ENCODE measurements at places on chromosomes 16 and 17.
A peak's percentile ranks its signal among the peaks of the same experiment; 100 is the strongest.

DNA sequence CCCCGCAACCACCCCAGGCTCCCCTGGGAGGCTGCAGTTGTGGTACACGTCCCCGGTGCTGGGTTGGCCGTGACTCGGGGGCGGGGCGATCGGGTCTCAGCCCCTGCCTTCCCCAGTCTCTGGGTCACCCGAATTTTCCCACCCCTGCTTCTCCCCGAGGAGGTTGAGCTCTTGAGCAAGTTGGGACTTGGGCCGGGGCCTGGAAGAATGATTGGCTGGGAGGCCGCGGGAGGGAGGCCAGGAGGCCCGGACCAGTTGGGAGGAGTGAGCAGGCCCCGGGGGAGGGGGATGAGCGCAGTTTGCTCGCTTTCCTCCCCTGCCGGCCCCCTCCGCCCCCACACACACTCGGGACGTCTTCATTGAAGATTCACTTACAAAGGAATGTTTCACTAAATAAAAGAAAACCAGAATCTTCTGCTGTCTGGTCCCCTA, 4.5 kb upstream of the HEXIM1 start:
- peak; percentile 87 for DNase-seq

DNA sequence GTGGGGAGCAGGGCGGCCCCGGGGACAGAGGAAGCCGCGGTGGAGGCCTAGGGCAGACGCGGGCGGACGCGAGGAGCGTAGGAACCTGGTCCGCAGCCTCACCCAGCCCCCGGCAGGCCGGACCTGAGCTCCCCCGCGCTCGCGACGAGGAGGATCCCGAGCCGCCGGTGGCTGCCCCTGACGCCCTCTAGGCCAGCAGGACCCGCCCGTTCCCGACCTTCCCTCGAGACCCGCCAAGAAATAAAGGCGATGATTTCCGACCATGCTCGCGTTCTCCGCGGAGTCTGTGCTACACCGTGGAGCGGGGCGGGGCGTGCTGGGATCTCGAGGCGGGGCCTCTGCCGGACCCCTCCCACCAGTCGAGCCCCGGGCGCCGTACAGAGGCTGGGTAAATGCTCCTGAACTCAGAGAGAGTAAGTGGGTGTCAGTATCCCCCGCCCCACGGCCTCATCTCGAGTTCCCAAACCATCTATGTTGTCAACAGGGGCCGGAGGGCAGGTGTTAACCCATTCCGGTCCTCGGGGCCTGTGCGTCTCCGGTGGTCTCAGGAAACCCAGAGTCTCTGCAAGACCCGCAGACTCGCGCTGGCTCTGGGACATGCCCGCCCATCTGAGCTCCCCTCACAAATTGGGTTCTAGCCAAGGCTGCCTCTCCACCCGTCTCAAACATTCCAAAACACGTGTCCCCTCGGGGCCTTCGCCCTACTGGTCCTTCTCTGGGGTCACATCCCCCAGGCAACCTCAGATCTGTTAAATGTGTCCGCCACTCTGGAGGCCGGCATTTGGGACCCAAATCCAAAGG, 13.7 kb downstream of the SYCE1L start:
- no peak for DNase-seq

DNA sequence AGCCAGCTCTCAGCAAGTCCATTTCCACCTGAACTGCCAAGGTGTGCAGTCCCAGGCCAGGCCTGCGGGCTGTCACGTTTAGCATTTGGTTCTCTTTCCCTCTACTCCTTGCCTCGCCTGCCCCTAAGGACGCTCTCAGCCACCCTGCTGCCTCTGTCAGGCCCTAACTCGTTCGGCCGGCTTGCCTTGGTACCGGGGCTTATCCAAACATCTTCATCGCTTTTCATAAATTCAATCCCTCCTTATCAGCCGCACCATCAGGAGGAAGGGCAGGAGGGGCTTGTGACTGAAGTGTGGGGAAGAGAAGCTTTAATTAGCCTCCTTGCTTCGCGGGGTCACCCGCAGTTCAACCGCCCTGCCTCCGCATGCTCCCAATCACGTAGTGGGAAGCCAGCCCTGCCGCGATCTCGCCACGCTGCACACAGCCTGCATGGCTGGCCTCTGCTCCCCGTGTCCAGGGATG, 231.1 kb downstream of the SOX9 start:
- DNase-seq, result no peak

DNA sequence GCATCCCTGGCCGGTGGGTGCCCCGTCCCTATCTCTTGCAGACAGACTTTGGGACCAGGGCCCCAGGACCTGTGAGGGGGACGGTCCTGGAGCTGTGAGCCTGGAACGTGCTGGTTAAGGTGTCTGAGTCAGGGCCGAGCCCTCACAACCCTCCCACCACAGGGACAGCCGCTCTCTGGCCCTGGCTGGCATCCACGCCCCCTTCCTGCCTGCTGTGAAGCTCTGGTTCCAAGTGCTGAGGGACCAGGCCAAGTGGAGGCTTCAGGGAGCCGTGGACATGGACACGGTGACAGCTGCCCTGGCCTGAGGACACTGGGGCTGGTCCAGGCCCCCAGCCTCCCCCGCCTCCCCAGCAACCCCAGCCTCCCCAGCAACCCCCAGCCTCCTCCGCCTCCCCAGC, 6.6 kb downstream of the TSR3 start:
- no peak for DNase-seq

- DNase-seq, result no peak
Observed at GRCh38 chr16:60558936-60559335, 1477.3 kb downstream of the CDH8 start.

DNA sequence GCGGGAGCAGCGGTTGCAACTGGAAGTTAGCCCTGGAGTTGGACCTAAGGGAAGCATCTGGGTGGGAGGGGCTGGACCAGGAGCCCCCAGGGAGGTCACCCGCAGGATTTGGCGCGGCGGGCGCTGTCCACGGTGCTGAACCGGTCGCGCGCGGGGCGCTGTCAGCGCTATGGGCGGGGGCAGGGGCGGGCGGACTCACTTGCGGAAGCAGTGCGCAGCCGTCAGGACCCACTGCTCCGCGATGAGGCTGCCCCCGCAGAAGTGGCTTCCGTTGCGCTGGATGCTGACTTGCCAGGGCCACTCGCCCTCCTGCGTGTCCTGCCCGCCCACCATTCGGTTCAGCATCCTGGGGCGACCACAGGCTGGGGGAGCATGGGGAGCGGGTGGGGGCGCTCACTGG, 4.5 kb downstream of the PRSS27 start:
- DNase-seq, result no peak

- no peak for DNase-seq
Observed at GRCh38 chr16:19231881-19232280, 53.6 kb upstream of the CLEC19A start.

- no peak for DNase-seq
Observed at GRCh38 chr17:59763861-59764260, 56.4 kb downstream of the VMP1 start.

GRCh38 chr17:5788266-5788900, 204.1 kb upstream of the NLRP1 start:
- DNase-seq, result no peak

- DNase-seq, result no peak
Observed at GRCh38 chr16:54655121-54655590, 275.5 kb upstream of the IRX5 start.

DNA sequence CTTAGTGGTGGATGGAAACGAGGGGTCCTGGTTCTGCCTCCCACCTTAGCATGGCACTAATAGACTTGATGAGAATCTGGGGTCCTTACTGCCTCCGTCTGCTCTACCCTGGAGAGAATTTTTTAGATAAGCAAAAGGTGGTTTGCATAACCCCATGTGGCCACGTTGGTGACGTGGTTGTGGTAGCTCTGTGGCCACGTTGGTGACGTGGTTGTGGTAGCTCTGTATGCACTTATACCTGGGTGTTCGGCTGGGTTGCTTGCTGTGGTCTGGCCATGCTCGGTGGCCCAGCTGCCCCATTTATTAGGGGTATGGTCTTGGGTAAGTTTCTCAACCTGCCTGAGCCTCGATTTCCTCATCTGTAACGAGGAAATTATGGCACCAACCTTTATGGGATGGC, 13.0 kb downstream of the SPIRE2 start:
- DNase-seq, result no peak

- DNase-seq, result no peak
Observed at GRCh38 chr16:4477966-4478365, 1.8 kb downstream of the HMOX2 start.

- no peak for DNase-seq
Observed at GRCh38 chr16:51002881-51003490, 148.1 kb downstream of the SALL1 start.

DNA sequence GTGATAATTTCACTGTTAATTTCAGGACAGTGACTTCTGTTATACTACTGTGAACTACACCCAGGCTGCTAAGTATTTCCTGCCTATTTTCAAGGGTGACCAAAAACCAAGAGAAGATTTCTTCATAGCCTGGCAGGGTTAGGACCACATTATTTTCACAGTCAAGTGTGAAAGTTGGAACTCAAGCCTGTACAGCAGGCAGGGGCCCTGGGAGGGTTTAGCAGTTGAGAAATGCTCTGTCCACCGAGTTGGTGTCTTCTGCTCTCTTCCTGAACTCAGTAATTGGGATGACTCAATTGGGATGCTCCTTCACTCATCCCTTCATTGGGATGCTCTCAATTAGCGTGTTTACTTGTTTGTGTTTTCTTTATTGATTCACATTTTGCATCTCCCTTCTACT, 347.3 kb upstream of the CDH11 start:
- DNase-seq, result no peak

- DNase-seq, result no peak
Observed at GRCh38 chr17:35807371-35808144, 1.7 kb upstream of the TAF15 start.

GRCh38 chr16:4649744-4650442, 25.3 kb downstream of the MGRN1 start:
- no peak for DNase-seq

DNA sequence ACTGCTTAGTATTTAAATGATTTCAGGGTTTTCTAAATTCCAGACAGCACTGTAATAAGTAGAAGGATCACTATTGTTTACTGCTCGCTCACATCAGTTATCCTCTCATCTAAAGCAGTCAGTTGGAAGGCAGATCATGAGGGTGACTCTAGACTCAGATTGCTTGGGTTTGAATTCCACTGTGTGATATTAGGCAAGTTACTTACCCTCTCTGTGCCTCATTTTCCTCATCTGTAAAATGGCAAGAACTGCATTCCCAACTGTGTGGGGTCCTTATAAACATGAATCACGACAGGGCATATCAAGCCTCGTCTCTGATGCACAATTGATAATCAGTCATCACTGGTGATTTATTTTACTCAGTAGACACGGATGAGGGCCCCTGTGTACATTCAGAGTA, 15.1 kb downstream of the CLUAP1 start:
- DNase-seq, result no peak

GRCh38 chr17:42358434-42358833, 29.8 kb downstream of the STAT3 start:
- DNase-seq, result no peak

GRCh38 chr16:58413359-58413758, 21.1 kb downstream of the GINS3 start:
- DNase-seq, result no peak

DNA sequence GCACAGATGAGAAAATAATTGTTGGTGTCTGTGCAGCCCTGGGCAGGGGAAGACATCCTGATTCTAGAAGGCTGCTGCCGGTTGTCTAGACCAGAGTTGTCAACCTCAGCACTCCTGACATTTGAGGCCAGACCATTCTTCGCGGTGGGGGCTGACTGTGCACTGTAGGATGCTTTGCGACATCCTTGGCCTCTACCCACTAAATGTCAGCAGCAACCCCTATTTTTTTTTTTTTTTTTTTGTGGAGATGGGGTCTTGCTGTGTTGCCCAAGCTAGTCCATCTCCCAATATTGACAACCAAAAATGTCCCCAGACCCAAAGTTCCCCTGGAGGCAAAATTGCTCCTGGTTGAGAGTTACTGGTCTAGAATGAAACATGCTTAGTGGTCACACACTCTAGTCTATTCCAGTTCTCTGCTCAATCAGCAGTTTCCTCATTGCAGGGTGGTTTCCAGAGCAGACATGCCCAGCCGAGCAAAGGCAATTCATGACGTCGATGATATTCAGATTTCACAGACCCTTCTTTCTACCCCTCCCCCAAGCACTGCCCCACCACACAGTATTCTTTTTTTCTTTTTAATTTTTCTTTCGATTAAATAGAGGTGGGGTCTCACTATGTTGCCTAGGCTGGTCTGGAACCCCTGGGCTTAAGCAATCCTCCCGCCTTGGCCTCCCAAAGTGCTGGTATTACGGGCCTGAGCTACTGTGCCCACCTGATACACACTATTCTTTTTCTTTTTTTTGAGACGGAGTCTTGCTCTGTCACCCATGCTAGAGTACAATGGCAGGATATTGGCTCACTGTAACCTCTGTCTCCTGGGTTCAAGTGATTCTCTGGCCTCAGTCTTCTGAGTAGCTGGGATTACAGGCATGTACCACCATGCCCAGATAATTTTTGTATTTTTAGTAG, 9.0 kb downstream of the C17orf99 start:
- DNase-seq, result no peak

GRCh38 chr16:11326084-11326736, 19.0 kb upstream of the RMI2 start:
- DNase-seq, result no peak

GRCh38 chr16:78275420-78275819, 176.0 kb downstream of the WWOX start:
- no peak for DNase-seq

GRCh38 chr16:59487067-59487466, 753.0 kb upstream of the GOT2 start:
- no peak for DNase-seq

DNA sequence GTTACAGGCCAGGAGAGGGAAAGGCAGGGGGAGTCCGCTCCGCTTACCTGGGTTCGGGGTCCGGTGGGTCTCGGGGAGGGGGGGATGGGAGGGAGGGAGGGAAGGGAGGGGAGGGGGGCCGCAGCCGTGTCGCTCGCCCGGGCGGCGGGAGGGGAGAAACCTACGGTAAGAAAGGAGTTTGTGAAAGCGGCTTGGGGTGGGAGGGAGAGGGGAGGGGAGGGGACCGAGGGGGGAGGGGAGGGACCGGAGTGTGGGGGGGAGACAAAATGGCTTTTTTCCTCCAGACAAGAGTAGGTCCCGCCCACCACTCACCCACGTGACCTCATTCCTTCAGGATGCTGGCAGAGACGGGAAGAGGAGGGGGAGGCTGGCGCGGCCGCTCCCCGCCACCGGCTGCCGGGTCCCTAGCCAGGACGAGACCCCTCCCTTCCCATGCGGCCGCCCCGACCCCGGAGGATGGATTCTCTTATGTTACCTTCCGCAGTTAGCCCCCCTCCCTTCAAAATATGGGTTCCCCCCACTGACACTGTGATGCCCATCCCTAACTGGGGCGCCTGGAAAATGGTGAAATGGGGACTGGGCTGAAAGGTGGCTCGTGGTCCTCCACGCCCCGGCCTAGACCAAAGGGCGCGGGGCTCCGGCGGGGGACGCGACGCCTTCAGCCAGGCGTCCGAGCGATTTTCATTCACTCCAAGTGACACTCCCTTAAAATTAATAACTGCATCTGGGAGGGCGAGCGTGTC, at the start of gene PCGF2:
Gene PCGF2 (minus strand): TSS at position 188 of the 743 bp plus-strand sequence. CDS start 7,934 bp downstream, outside the sequence.
- peak; percentile 79 for DNase-seq

GRCh38 chr16:57555831-57556230, 13.4 kb downstream of the ADGRG5 start:
- no peak for DNase-seq

DNA sequence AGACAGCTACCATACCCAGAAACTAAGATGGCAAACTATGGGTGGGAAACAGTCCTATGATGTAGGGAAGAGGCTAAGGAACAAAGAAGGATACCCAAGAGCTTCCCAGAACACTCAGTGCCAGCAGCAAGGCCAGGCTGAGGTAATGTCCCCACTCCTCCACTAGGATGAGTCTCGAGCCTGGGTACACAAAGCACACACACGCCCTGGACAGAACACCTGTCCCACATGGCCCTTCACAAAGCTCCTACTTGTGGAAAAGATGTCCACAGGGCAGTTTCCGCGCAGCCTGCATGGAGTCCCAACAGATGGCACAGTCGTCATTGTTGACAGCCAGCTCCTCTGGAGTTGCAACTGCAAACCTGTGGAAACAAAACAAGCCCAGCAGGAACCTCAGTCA, 23.9 kb downstream of the AMFR start:
- no peak for DNase-seq

GRCh38 chr17:31580316-31580705, 188.8 kb downstream of the RAB11FIP4 start:
- no peak for DNase-seq

Measured in urinary bladder (tissue), 4 donors.